ENCODE measurements at places on chromosomes 7 and 10.

DNA sequence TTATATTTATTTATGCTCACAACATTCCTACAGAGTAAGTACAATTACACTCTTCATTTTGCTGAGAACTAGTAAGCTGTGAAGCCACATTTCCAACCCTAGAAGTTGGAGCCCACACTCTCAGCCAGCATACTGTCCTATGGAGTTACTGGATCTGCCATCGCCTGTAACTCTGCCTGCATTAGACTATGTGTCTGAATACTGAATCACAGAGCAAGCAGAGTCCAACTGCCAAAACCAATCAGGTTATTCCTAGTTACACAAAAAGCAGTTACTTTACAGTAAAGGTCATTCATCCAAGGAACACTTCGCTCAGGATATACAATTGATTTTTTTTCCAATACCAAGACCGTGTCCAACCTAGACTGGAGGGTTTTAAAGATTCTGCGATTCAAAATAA, 21.5 kb downstream of the CTAGE6 start:
- DNase-seq: no peak

DNA sequence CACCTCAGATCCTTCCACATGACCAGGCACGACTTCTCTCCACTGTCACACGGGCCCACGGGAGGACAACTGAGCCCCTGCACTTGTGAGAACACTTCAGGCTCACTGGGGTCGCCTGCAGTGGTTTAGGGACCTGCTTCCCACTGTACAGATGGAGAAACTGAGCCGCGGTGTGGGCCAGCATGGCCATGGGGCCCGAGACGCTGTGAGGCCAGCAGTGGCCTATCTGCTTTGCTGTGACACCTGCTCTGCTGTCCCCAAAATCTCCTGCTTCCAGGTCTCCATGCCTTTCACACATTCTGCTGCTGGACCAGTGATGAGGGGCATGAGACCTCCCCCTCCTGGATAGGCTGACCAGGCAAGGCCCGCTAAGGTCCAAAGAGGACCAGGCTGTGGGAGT, 75.8 kb upstream of the PAX2 start:
- DNase-seq: no peak

GRCh38 chr10:130160775-130161174, 24.6 kb downstream of the GLRX3 start:
- no peak for DNase-seq

DNA sequence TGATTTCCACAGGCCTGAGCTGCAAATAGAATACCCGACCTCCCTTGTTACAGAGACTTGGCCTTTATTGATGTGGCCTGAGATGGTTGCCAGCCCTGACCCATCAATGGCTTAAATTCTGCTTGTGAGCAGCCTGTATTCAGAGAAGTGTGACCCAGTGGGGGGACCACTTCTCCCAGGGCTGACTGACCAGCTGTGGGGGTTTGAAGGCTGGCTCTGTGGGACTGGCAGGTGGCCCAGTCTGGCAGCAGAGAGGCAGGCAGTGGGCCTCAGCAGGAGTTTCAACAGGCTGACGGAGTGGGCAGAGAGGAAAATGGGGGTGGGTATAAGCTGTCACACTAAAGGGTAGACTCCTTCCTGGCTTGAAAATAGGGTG, 12.2 kb upstream of the PPIF start:
- DNase-seq: no peak

- no peak for DNase-seq
These were observed 9.1 kb upstream of the ASIC3 start for GRCh38 chr7:151038951-151039849.

- no peak for DNase-seq
These were observed 12.4 kb downstream of the RBP3 start for GRCh38 chr10:47360419-47361040.

- no peak for DNase-seq
These were observed 32.3 kb downstream of the PYROXD2 start for GRCh38 chr10:98382691-98383101.

DNA sequence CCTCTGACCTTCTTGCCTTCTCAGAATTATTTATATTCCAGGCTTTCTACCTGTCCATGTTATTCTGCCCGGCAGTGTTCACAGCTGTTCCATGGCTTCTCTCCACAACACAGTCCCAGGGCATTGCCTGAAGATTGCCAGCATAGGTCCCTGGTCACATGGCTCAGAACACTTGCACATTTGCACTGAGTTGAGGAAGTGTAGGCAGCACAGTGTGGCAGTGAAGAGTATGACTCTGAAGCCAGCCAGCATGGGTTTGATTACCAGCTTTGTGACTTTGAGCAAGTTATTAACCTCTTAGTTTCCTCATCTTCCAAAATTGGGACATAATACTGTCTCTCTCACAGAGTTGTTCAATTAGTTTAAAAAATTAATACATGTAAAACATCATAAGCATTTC, 73.2 kb upstream of the NEUROD6 start:
- no peak for DNase-seq

GRCh38 chr10:96830511-96831199, 1.4 kb upstream of the LCOR start:
- DNase-seq: peak; percentile 77

GRCh38 chr10:29496341-29497162, 138.2 kb downstream of the SVIL start:
- peak; percentile 41 for DNase-seq

GRCh38 chr10:106570268-106570667, 594.2 kb downstream of the SORCS1 start:
- DNase-seq: no peak

DNA sequence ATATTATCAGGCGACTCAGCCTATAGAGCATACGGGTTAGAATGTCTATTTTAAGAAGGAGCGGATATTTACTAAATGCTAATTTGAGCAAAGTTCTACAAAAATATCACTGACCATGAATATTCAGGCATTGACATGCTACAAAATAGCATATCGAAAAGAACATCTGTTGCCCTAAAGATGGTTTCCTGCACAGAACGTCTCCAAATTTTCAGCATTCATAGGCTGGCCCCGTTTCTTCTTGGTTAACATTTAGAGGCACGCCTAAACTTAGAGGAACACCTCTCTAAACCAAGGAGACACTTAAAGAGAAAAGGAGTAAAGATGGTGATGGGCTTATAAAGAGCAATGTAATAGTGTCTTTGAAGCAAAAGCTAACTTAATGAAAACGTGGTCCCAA, 1.3 kb upstream of the MINPP1 start:
- DNase-seq: no peak

GRCh38 chr7:95905167-95905566, 132.8 kb downstream of the DYNC1I1 start:
- no peak for DNase-seq

DNA sequence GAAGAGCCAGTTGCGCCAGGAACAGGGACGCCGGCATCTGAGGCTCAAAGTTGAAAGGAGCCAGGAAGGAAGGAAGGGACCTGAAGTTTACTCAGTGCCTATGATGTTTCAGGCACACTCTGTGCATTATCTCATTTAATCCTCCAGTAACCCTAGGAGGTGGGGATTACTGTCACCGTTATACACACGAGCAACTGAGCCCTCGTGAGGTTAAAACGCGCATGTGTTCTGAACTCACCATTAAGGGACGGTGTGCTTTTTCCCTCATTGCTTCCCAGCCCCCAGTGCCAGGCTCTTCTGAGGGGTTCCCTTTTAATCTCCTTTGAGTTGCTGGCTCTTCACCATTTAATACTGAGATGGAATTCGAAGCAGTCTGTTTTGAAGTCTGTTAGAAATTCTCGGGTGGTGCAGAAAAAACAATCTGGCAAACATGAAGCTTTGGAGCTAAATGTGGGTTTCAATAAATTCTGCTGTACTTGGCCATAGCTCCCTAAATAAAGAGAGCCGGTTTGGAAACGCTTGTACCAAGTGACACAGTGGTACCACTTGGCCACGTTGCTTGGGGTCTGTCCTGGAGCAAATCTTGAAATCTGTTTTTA, 102.2 kb downstream of the TAX1BP1 start:
- DNase-seq: no peak

- no peak for DNase-seq
These were observed 96.0 kb downstream of the HTR5A start for GRCh38 chr7:155166108-155166507.

GRCh38 chr10:114100848-114101741, 57.4 kb downstream of the ADRB1 start:
- peak; percentile 18 for DNase-seq

DNA sequence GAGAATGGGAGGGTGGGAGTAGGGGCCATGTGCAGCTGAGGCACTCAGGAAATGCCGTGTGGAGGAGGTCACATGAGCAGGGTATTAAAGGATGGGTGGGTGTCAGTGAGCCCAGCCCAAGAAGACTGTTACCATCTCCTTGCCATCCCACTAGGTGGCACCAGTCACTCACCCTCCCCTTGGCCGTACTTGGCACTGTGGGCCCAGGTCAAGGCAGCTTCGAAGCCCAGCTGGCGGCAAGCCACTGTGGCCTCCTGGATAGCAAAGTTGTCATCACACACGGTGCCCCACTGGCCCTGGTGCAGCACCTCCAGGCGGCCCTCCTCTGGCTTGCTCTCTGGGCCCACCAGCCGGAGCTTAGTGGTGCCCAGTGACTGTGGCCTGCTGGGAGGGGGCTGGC, 5.4 kb downstream of the LOXL4 start:
- peak; percentile 27 for DNase-seq

DNA sequence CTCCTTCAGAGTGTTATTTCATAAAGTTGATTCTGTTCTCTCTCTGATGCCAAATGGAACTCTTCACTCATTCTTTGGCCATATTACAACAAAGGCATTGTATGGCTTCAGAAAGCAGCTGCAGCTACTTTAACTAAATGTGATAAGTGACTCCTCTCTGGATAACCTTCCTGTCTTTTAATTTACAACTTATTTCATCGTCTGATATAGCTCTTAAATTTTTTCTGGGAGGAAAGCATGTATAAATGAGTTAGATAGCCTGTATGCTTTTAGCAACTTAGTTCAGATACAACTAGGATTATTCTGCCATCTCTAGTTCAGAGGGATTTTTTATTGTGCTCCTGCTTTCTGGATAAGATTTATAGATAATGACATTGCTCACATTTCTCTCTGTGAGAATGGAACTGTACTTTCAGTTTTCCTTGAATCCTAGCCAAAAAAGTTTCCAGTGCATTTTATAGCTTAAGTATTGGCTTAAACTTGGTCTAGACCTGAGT, 57.5 kb downstream of the KLHDC10 start:
- DNase-seq: no peak

DNA sequence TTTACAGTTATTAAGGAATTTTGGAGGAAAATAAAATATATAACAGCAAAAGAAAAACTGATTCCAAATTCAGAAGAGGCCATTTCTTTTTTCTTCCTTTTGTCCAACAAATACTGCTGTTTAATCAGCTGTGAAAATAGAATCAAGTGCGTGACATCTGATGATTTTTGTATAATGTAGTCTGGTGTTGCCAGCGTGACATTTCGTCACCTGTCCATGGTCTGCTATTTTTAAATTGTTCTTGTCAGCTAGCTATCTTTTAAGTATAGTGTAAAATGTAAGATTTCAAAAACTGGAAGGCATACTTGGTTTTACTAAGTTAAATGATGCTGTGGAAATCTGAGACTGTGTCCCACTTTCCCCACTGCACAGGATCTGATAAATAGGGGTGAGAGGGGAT, 105.9 kb downstream of the CPEB3 start:
- DNase-seq: no peak

- DNase-seq: no peak
These were observed 27.5 kb upstream of the AMZ1 start for GRCh38 chr7:2660359-2661095.

GRCh38 chr7:105773030-105773460, 103.4 kb downstream of the ATXN7L1 start:
- DNase-seq: no peak

- DNase-seq: no peak
These were observed 34.8 kb downstream of the SLC25A13 start for GRCh38 chr7:96287132-96287531.

DNA sequence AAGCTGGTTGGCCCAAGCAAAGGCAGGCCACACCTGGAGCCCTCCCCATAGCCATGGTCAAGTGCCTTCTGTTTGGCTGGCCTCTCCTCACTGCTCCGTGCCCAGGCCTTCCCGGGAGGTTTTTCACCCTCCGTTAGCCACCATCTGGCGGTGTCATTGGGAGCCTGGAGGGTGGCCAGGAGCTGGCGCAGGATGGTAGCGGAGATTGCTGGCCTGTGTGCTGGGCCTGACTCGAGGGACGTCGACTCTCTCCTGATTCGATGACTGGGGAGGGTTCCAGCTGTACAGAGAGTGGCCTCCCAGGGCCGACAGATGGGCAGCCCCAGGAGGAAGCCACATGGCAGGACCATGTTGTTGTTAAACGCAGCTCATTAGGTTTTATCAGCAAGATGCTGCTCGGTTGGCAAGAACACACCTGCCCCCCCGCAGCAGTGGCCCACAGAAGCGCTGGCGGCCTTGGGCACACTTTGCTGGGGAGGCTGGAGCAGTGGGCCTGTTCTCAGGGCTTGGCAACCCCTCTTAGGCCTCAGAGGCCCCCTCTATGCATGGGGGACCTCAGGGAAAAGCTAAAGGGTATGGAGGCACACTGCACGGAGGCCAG, 64.0 kb upstream of the CACUL1 start:
- no peak for DNase-seq

DNA sequence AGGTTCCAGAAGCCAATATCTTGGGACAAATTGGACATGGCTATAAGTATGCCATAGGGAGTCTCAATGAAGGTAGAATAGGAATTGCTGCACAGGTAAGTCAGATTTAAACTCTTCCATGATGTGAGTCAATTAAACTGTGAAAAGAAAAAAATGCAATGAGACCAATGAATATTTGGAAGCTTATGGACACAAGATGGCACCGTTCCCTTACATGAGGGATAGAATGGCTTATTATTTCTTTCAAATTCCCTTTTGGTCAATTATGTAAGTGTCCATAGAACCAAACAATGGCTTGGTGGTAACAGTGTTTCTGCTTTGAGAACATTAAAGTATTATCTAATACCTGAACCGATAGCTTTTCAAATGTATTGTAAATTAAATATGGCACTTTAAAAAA, 35.6 kb downstream of the ACADSB start:
- DNase-seq: no peak

GRCh38 chr7:76333511-76334101, 25.2 kb downstream of the YWHAG start:
- DNase-seq: no peak

DNA sequence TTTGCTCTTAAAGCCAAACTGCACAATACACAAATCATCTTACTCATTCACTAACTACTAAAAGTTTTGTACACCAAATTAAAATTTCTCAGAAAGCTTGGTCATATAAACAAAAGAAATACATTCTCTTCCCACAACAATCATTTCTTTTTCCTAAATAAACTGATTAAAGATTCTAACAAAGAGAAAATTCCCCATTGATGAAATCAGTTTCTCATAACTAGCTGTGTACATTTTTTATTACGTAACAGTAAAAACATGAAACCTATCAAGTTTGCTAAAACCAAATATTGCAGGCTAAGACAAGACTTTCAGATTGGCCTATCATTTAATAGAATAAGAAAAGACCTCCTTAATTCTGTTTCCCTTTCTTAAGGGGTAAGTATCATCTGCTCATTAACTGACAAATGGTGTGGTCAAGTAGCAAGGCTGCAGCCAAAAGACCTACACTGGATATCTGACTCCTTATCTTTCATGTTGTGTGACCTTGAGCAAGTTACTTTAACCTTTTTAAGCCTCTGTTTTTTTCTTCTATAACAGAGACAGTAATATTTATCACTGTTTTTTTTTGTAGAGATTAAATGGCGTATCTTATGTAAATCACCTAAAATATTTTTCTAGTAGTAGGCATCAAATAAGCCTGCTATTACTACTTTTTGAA, 22.4 kb downstream of the NAMPT start:
- no peak for DNase-seq
